ENCODE measurements at places on chromosomes 2 and 18.

DNA sequence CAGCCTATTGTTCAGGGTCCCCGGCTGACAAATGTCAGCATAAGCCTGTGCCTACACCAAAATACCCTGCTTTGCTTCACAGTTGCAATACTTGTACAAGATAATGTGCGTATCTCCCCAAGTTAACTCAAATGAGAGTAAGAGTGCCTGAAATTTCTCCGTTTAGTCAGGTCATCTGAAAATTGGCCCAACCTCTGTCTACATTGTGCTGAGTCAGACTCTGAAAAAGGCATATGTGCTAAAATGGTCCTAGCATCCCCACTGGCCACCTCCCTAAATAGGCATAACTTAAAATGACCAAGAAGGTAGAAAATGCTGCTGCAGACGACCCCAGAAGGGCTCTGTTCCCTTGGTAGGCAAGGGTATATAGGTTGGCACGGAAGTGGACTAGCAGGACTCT, 1653.8 kb upstream of the DDX18 start:
- DNase-seq = no peak

- no peak for DNase-seq
These were observed 63.2 kb downstream of the GNAL start for GRCh38 chr18:11752116-11752911.

- DNase-seq = no peak
These were observed 6.1 kb downstream of the CTDSP1 start for GRCh38 chr2:218405746-218406208.

GRCh38 chr18:62106271-62106670, 80.6 kb downstream of the PIGN start:
- DNase-seq = no peak

DNA sequence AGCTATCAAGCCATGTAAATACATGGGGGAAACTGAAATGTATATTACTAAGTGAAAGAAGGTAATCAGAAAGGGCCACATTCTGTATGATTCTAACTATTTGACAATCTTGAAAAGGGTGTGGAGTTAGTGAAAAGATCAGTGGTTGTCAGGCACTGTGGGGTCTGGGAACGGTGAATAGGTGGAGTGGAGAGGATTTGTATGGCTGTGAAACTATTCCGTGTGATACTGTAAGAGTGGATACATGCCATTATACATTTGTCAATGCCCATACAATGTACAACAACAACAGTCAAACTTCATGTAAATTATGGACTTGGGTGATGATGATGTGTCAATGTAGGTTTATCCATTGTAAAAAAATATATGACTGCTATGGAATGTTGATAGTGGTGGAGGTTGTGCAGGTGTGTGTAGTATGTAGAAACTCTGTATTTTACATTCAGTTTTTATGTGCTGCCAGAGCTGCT, 1116.2 kb downstream of the SUCLG1 start:
- no peak for DNase-seq

DNA sequence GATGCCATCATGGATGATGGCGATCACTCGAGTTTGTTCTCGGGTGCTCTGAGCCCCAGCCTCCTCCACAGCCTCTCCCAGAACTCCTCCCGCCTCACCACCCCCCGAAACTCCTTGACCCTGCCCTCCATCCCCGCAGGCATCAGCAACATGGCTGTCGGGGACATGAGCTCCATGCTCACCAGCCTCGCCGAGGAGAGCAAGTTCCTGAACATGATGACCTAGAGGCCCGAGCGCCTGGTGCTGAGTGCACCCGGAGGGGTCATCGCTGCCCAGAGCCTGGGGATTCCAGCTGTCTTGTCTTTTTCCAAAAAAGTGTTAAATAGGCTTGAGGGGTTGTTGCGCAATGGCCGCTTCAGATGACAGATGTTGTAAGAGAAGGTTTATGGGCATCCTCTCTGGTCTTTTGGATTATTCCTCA, 254.8 kb downstream of the GLI2 start:
- DNase-seq = no peak

GRCh38 chr2:42128721-42129486, 40.2 kb upstream of the EML4 start:
- DNase-seq = no peak

- no peak for DNase-seq
These were observed 358.2 kb upstream of the SPRED2 start for GRCh38 chr2:65790676-65790935.

Measured in activated T-cell treated with anti-CD3 and anti-CD28 coated beads for 1 hour (primary cell).